ENCODE measurements at places on chromosomes 1 and 21. TPM values are rescaled to one million over a fixed set of nuclear protein-coding genes. Genes with fewer than 3 reads are reported as not detected.
A peak's percentile ranks its signal among the peaks of the same experiment; 100 is the strongest.

The FMO3 gene
- not detected for total RNA-seq

The SPTA1 gene
- not detected for total RNA-seq

GRCh38 chr1:47934243-47934805 is 62.9 kb downstream of the TRABD2B start:
- no peak for DNase-seq

DNA sequence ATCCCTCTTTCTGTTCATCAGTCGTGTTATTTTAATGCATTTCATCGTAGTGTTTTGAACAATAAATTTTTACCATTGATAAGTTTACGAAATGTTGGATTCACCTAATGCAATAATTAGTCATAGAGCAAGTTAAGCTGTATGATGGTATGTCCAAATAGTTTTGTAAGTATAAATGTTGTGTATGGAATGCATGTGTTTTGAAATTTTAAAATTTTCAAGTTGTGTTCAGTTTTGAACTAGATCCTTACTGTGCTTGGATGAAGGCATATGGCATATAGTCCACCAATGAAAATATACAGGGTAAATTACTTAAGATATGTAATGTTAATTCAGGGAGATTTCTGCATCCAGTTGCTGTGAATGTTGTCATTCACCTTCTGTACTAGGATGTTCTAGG is 2.3 kb downstream of the ZMYM4 start:
- no peak for DNase-seq

GRCh38 chr1:173202424-173203145 is 4.5 kb downstream of the TNFSF4 start:
- DNase-seq, result peak; percentile 80

DNA sequence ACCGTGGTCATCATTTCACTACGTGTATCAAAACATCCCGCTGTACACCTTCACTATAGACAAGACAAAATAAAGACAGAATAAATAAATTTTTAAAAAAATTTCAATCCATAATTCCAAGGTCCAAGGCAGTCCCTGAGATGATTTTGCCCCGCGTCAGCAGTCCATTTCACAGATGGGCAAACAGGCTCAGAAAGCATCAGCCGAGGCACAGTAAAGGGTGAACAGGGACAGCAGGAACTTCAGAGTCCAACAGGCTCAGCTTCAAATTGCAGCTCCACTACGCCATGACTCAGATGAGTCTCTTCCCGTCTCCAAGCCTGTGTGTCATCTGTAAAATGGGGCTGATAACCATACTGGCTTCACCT is 15.0 kb downstream of the MATN1 start:
- DNase-seq, result no peak

DNA sequence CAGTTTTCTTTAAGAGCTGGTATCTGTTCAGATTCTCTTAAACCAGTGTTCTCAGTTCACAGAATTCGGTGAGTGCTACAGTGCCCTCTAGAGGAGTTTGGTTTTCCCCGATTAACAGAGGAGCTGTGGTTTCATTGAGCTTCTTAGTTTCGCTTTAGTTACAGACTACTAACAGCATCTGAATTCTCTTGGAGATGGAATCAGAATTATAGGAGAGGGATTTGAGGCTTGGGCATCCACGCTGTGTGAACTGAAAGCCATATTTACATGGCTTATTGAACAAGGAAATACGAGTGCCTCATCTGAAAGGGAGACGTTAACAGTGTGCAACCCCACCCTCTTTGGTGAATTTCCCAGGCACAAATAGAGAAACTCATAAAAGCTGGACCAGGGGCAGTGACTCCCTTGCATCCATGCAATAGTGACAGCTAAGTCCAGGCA is 202.0 kb downstream of the USH2A start:
- peak; percentile 76 for DNase-seq

The PBXIP1 gene
- total RNA-seq, result 33.3 TPM

GRCh38 chr1:184255560-184255959 is 131.3 kb upstream of the C1orf21 start:
- no peak for DNase-seq

GRCh38 chr1:212916481-212917133 is 33.7 kb upstream of the VASH2 start:
- peak; percentile 15 for DNase-seq

- DNase-seq, result peak; percentile 44
Observed at GRCh38 chr1:9822490-9822889, 1.3 kb downstream of the CLSTN1 start.

- no peak for DNase-seq
Observed at GRCh38 chr1:179029321-179029759, 3.6 kb downstream of the FAM20B start.

DNA sequence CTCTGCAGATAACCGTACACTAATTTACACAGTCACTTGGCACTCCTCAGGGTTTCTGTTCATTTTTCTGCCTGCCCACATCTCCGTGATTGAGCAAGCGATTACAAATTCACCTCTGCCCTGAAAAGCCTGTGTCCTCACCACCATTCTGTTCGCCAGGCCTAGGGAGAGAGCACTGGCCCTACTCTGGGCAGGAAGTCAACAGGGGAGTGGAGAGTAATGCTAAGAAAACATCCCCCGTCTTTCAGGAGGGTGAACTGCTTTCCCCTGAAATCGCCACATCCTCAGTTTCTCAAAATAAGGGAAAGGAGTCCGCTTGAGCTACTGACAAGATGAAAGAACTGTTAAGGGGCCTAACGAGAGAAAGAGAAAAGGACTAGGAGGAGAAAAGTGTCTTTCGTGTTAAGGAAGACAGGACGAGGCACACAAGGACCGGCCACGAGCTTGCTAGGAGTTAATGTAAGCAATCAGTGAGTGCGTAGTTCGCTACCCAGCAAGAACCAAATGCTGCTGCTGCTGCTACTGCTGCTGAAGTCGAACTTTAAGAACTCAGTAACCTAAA is 632 bp downstream of the PEX19 start:
- DNase-seq, result peak; percentile 48

DNA sequence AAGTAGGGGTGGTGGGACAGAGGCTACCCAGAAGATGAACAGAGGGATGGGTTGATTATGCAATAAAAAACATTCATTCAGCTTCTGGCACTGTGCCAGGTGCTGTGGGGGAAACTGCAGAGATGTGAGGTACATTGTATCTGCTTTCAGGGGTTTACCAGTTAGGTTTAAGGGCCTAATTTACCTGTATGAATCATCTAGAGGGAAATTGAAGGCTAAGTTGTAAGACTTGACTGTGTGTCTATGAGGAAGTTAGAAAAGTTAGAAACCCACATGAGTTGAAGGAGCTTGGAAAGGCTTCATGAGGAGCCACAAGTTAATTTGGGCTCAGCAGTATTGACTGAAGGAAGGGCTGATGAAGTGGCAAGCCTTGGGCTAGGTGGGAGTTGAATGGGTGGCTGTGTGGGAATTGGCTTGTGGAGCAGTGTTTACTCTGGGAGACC is 36.7 kb upstream of the APOBEC4 start:
- DNase-seq, result no peak

GRCh38 chr1:166836733-166837132 is 2.5 kb upstream of the POGK start:
- no peak for DNase-seq

DNA sequence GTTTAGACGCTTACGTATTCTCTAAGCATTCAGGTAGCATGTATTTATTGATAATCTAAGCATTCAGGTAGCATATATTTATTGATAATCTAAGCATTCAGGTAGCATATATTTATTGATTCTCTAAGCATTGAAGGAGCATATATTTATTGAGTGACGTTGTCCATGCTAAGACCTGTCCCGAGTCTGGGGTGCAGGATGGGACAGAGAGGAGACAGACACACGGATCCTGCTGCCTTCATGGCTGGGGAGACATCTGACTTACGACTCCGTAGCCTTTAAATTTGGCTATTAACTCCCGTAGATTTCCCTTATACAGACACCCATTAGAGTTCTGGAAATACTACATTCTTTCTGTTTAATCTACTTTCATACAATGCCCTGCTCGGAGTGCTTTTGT is 982 bp downstream of the SCCPDH start:
- DNase-seq, result no peak

- no peak for DNase-seq
Observed at GRCh38 chr1:220160027-220160426, 66.1 kb downstream of the IARS2 start.

GRCh38 chr1:67393240-67393639 is 37.0 kb downstream of the SERBP1 start:
- no peak for DNase-seq

The TDRD10 gene
- not detected for total RNA-seq

GRCh38 chr1:233614743-233615521 is 1.0 kb downstream of the KCNK1 start:
- peak; percentile 71 for DNase-seq

GRCh38 chr1:157966031-157966537 is 27.4 kb upstream of the KIRREL1 start:
- DNase-seq, result peak; percentile 82
